ENCODE measurements at places on chromosomes 5 and 9.

DNA sequence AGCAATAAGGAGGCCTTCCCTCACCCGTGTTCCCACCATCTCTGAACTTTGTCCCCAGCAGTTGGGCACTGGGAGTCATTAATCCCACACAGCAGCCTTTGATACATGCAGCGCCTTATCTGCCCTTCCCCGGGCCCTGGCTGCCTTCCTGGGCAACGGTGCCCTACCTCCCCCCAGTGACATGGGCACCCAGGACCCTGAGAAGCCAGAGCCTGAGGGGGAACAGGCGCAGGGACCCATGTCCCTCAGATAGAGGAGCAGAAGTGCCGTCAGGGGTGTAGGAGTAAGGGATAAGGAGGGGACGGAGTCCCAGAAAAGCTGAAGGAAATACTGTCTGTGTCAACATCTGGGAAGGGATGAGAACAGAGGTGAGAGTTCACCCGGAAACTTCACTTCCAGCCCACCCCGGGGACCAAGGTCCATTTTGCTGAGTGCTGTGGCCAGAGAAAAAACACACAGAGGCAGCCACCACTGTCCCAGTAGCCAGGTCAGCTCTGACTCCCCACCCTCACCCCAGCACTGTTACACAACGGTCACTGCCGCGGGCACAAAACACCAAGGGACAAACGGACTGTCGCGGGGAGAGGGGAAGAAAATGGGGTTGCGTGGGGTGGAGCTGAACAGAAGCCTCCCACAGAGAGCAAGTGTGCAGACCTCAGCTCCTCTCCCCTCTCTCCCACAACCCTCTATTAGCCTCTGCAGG, 3.8 kb downstream of the PCDH1 start:
- DNase-seq: no peak

DNA sequence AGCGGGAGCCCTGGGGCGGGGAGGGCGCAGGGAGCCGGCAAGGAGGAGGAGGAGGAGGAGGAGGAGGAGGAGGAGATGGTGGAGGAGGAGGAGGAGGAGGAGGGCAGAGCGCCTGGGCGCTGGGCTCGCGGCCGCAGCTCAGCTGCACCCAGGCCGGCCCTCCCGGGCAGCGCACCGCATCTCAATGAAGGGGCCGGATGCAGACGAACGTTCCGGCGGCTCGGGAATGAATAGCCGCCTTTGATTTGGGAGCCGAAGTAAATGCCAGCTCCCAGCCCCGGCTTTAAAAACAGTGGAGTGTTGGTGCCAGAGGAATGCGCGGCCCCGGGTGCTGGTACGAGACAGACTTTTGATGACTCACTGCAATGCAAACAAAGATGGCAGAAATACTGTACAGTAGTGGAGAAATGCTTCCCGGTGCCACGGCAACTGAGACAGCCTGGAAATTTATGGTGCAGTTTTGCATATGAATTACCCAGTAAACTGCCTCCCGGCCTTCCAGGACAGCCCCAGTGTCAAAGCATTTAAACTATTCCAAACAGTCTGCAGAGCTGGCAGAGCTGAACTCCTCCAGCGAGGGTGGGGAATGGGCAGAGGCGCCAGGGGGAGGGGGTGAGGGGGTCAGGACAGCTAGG, 43.1 kb downstream of the NACC2 start:
- DNase-seq: peak; percentile 93

- no peak for DNase-seq
These were observed 127.8 kb upstream of the FBN2 start for GRCh38 chr5:128665747-128666355.

DNA sequence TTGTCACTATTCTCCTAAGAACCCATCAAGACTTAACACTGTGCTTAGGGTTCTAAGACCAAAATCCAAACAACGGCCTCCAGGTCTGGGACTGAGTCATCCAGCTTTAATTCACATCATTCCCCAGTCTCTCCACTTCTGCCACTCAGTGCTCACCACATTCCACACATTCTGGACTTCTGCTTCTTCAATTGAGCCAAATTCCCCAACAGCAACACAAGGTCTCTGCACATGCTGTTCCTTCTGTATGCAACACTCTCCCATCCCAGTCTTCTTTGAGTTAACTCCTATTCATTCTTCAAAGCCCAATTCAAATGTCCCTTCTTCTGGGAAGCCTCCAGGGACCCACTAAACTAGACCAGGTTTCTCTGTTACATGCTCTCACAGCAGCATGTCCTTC, 97.8 kb downstream of the GPR21 start:
- DNase-seq: peak; percentile 73

DNA sequence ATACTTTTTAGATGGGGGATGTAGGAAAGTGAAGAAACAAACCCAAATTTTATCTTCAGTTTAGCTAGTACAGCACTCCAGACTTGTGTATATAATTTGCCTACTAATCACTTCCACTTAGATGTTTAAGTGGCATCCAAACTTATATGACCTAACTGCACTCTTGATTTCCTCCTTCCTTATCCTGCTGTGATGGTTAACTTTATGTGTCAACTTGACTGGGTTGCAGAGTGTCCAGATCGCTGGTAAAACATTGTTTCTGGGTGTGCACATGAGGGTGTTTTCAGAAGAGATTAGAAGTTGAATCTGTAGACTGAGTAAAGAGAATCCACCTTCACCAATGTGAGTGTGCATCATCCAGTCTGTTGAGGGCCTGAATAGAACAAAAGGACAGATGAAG, 79.8 kb downstream of the PCSK1 start:
- DNase-seq: no peak

DNA sequence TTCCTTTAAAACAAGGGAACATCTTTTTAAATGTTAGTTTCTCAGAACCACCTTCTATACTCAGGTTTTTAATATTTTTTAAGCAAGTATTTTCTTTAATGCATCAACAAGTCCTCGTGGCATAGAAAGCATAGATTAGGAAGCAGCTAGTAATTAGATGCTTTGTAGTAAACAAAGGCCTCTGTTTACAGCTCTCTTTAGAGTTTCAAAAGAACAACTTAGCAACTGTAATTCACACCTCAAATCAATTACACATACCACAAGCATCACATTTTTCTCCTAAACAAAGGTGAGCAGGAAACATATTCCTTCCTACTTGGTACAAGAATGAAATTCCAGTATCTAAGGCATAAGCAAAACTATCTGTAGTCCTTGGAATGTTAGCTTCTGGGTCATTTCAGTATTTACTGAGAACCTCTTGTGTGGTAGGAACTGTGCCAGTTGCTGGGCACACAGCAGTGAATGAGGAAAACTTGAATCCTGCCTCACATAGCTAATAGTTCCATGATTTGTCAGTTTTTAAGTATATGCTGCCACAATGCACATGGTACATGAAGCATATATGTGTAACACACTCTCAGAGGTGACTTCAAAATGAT, 249.1 kb downstream of the CEMIP2 start:
- DNase-seq: no peak

GRCh38 chr5:66952153-66952552, 244.4 kb downstream of the CD180 start:
- DNase-seq: no peak

DNA sequence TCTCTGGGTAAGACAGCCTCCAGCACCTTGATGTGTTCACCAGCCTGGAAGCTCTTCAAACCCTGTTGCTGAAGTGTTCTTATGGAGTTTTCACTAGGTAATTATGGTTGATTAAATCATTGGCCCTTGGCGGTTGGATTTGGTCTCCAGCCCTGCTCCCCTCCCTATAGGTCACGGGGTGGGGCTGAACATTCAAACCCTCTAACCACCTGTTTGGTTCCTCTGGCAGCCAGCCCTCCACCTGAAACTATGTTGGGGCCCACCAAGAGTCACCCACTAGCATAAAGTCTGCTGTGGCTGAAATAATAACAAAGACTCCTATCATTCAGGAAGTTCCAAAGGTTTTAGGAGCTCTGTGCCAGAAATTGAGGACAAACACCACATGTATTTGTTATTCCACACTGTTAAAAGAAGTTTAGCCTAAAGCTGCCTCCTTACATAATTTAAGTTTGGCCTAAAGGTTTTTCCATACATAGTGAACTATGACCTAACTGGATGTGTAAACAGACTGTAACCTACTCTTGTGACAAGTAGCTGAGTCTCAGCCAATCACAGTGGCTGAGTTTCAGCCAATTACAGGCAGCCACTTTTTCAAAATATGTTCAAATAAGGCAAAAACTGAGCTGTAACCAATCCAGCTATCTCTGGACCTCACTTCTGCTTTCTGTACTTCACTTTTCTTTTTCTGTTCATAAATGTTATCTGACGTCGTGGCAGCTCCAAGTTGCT, 34.8 kb downstream of the TMEM252 start:
- no peak for DNase-seq

- DNase-seq: peak; percentile 84
These were observed 21.0 kb upstream of the SCGB3A2 start for GRCh38 chr5:147857302-147858129.

DNA sequence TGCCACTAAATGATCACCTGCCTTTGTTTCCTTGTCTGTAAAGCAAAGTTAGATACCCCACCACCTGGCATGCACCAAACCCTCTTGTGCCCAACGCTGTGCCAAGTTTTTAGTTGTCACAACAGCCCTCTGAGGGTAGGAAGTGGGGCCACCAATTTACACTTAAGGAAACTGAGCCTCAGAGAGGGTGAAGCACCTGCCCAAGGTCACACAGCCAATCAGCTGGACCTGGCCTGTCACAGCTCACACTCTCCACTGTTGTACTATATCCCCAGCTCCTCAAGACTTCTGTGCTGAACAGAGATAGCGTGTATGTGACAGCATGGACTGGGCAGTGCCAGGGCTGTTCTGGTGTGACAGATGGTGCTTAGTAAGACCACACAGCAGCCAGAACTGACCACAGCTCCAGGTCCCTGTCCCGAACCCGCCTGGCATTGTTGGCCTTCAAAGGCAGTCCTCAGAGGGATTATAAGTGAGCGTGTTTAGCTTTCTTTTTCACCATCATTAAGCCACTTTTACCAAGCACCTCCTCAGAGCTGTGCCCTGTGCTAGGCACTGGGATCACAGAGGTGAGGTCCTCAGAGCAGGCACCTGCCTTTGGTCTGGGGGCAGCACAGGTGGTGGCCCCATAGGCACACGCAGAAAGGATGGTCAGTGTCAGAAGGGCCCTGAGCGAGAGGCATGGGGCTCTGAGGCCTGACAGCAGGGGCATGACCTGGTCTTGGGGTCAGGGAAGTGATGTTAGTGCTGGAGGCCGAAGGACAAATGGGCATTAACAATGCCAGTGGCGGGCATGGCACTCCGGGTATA, 71.1 kb downstream of the COL27A1 start:
- no peak for DNase-seq

Data from adipocyte (in vitro differentiated cells).